Kidney epithelial cell (primary cell): ENCODE measurements at places on chromosomes 11 and 22.

- DNase-seq, result no peak
These were observed 516.9 kb downstream of the CNTN5 start for GRCh38 chr11:99537681-99538080.

GRCh38 chr11:114090976-114091375 lies 31.5 kb downstream of the ZBTB16 start:
- no peak for DNase-seq

GRCh38 chr11:72039031-72039855 lies 40.5 kb downstream of the IL18BP start:
- DNase-seq, result no peak

DNA sequence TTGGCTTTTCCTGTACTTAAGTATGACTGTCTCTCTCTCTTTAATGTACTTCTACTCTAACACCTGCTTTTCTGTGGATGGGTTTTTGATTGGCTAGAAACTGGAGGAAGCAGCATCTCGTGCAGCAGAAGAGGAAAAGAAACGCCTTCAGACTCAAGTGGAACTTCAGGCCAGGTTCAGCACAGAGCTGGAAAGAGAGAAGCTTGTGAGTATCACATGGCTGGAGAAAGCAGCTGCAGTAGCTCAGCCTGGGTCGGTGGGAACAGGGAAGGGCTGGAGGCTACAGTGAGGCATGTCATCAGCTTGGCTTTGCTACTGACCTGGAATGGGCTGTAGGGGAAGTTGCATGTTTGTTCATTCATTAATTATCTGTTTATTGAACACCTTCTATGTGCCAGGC lies 74.2 kb downstream of the SWAP70 start:
- DNase-seq, result no peak

DNA sequence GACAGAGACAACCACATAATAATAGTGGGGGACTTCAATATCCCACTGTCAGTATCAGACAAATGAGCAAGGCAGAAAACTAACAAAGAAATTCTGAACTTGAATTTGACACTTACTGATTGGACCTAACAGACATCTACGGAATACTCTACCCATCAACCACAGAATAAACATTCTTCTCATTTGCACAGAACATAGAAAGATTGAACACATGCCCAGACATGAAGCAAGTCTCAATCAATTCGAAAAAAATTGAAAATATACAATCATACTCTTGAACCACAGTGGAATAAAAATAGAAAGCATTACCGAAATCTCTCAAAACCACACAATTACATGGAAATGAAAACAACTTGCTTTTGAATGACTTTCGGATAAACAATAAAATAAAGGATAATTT lies 17.9 kb downstream of the RAB38 start:
- no peak for DNase-seq

- no peak for DNase-seq
These were observed 78.8 kb downstream of the TNRC6B start for GRCh38 chr22:40256516-40256915.

DNA sequence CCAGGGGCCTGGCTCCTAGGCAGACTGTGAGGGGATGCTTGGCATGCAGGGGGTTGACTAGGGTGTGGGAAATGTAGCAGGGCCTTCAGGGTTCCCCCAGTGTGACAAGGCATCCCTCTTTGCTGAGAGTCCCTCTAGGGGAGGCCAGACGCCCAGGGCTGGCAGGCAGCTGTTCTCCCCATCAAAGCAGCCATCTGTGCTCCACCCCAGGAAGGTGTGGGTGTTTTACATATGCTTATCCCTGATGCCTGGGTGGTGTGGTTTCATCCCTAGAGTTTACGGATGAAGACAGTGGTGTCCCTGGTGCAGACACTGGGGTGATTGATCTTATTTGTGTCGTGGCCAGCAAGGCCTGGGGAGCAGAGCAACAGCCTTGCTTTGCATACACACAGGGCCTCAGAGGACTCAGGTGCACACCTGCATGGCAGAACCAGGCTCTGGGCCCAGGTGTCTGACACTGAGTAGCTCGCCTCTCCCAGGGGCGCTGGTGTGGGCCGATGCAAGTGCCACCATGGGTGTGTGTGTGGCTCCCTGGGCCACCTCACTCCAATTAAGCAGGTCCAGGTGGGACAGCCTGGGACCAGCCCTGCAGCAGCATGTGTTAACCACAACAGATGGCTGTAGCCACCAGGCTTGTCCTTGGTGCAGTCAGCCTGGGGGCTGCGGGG lies 74.2 kb downstream of the MED15 start:
- DNase-seq, result no peak

GRCh38 chr11:96256215-96257011 lies 86.6 kb downstream of the MAML2 start:
- no peak for DNase-seq

DNA sequence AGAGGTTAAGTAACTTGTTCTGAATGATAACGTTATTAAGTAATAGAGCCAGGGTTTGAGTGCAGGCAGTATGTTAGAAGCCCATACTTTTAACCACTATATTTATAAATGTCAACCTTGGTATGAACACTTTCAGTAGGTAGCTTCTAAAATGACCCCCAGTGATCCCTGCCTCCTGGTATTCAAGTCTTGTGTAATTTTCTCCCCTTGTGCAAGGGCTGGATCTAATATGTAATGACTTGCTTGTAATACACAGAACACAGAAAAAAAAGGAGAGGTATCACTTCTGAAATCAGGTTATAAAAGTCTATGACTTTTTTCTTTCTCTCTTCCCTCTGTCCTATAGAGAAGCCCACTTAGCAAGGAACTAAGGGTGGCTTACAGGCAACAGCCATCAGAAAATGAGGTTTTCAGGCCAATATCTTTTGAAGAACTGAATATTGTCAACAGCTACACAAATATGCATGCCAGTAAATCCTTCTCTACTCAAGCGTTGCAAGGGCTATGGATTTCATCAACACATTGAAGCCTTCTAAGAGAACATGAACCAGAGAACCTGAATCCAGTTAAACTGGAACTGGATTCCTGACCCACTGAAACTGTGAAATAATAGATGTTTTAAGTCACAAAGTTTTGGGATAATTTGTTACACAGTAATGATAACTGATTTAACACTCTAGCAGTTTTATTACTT lies 712.3 kb downstream of the METTL15 start:
- DNase-seq, result no peak

- no peak for DNase-seq
These were observed 10.7 kb upstream of the MS4A6E start for GRCh38 chr11:60316317-60316716.

DNA sequence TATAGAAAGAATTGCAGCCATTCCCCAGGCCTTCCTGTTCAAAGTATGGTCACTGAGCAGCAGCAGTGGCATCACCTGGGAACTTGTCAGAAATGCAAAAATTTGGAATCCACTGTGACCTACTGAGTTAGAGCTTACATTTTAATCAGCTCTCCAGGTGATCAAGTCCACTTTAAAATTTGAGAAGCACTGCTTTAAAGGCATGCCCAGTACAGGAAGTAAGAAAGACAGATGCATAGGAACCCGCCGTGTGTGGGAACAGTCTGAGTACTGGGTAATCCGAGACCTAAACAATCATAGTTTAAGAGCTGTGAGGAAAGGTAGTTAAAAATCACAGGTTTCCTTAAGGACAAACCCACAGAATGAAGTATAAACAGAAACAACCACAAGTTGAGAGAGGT lies 462.4 kb downstream of the RAB38 start:
- DNase-seq, result no peak

DNA sequence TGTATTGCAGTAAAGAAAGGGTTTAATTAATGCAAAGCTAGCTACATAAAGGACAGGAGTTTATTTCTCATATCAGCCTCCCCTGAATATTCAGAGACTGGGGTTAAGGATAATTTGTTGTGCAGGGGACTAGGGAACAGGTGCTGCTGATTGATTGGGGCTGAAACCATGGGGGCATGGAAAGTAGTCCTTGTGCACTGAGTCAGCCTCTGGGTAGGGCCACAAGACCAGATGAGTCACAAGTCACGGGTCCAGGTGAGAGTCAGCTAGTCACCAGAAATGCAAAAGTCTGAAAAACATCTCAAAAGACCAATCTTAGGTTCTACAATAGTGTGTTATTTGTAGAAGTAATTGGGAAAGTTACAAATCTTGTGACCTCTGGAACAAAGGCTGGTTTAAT lies 32.9 kb upstream of the SYT13 start:
- no peak for DNase-seq

DNA sequence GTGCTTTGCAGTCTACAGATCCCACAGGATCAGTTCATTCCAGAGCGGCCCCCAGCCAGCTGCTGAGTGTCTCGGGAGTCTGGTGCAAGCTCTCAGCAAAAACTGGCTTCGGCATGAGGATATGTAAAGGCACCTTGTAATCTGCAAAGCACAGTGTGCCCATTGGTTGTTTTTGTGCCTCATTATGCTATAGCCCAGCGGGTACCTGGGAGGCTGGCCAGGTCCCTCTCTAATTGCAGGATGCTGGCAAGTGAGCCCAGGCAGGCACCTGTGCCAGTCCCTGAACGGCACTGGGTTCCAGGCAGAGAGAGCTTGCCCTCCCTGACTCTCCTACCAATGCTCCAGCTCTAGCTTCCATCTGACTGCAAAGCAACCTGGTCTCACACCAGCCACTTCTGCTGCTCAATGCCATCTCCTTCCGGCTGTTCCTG lies 128.7 kb downstream of the DSCAML1 start:
- DNase-seq, result no peak

GRCh38 chr11:129695571-129696308 lies 119.9 kb upstream of the TMEM45B start:
- DNase-seq, result no peak

- no peak for DNase-seq
These were observed 1.3 kb downstream of the LDLRAD3 start for GRCh38 chr11:35945137-35945518.

DNA sequence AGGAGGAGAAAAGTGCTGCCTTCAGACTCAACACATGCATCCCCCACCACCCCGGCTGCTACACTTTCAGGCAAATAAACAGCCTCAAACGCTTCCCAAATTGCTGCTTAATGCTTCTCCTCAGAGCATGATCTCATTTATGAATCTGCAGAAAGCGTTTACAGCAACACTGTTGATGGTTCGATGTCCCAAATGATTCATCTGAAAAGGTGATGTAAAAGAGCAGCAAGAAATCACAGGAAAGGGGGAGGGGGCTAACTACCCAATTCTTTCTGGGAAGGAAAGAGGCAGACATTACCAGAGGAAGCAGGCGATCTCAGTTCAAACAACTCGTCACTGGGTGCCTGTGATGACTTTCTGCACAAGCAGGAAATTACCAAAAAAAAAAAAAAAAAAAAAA lies 119.6 kb downstream of the TENM4 start:
- no peak for DNase-seq

DNA sequence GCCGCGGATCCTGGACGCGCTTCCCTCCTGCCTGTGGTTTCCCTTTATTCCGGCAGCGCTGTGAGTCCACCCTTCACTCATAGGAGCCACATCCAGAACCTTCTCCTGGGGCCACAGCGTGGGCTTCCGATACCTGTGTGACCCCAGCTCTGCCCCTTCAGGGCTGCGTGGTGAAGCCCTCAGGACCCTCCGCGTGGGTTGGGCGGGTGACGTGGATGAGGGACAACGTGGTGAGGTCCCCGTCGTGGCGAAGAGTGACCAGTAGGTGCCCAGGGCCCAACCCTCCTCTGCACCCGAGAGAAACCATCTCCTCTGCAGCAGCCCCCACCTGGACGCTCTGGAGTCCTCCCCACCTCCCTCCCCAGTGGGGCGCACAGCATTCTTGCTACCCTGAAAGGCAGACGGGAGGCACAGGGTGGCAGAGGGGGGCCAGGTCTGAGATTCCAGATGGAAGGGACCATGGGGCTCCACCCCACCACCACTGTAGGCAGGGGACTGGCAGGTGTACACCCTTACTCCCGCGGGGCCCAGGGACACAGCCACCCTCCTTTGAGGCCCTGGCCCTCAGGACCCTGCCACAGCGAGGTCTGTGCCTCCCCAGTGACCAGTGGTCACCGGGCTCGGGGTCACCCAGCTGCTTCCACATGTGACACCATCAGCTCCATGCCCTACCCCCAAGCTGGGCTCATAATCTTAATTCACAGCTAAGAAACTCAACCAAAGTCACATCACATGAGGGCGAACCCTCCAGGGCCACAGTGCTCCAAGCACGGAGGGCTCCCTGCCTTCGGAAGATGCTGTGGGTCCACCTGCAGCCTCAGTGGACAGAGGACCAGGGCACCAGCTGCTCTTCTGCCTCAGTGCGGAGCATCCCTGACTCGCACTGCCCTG lies 3.4 kb upstream of the ZBED4 start:
- DNase-seq, result no peak

DNA sequence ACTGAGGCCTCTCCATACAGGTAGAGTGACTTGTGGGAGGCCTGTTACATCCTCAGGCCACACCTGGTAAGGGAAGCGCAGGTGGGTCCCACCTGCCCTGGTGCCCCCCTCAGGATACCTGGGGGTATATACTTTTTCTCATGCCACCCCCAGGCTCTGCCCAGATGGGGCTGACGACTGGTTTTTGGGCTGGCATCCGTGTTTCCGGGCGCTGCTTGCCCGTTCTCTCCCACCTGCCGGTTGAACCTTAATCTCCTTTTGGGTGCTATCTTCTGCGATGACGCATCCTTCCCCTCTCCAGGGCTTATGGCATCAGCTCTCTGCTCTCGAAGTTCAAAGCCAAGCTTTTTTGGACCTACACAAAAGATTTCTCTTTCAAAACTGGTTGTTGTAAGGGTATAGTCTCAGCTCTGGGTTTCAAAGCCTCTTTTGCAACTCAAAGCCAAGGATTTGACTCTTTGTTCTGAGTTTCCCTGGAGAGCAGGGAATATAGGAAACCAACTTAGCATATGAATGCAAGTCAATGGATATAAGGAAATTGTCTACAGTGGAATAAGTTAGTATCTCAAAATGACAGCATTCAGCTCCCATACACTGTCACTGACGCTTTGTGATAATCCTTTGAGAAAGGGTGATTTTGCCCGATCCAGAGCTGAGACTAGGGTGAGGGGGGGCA lies 8.6 kb upstream of the LRRC10B start:
- no peak for DNase-seq

DNA sequence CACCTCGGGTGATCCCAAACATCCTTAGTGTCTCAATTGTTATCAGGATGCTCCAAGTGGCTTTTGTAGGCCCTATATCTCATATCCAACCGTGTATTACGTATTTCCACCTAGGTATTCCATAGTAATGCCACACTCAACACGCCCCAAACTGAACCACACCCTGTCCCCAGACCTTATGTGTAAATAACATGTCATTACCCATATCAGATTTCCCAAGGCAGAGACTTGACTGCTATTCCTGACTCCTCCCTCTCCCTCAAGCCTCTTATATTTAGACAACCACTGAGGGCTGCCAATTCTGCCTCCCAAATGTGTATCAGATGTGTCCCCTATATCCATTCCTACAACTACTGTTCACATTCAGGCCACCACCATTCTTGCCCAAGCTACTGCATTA lies 132.8 kb upstream of the NCAM1 start:
- no peak for DNase-seq

DNA sequence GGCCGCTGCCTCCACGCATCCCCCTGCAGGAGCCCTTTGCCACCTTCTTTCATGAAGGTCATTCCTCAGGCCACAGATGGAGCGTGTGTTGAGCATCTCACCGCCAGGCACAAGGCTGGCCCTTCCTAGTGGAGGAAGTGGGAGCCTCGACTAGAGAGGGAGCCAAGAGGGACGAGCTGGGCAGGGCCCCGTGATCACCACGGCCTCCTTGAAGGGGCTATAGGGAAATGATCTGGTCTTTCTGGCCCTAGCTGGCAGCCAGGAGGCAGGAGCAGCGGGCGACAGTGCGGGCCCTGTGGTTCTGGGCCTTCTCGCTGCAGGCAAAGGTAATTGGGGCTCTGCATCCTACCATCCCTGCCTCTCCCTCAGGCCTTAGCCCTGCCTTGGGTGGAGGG lies 49.1 kb downstream of the PISD start:
- no peak for DNase-seq
